Sciatic nerve (tissue), 2 donors: ENCODE measurements at places on chromosomes 6 and 20. TPM values are rescaled to one million over a fixed set of nuclear protein-coding genes. Genes with fewer than 3 reads are reported as not detected.

The HAO1 gene
- total RNA-seq, result not detected

The ZMYND8 gene
- 49.3 TPM for total RNA-seq

The BHLHE23 gene
- not detected for total RNA-seq

The ASF1A gene
- total RNA-seq, result 15.9 TPM

The SRMS gene
- not detected for total RNA-seq
